ENCODE measurements at places on chromosomes 1 and 21. TPM values are rescaled to one million over a fixed set of nuclear protein-coding genes. Genes with fewer than 3 reads are reported as not detected.

- no peak for DNase-seq
Measured at GRCh38 chr1:166730299-166730888, 108.9 kb upstream of the POGK start.

The ARHGEF11 gene
- polyA plus RNA-seq: 38.9 TPM

The ZSWIM5 gene
- polyA plus RNA-seq: 9.6 TPM

GRCh38 chr1:46086576-46086975, 45.9 kb downstream of the PIK3R3 start:
- DNase-seq: no peak

Measured in left kidney (tissue), 8 donors.